CD8-positive, alpha-beta memory T cell (primary cell): ENCODE measurements at places on chromosomes 3 and 15.

DNA sequence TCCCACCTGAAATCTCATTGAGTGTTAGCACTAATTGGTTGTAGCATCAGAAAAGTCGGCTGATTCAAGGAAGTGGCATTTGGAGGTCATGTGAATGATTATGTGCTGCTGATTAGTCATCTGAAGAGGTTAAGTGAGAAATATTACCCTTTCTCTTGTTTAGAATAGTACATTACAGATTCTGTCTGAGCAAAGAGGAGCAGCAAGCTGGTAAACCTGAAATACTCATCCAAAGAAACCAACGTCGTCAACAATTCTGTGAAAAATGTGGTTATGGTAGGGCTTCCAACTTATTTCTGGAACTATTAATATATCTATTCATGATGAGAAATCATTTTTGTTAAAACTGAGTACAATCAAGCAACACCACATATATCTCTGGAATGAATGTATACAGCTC is 1024.9 kb downstream of the TUSC7 start:
- H3K27ac ChIP-seq: no peak overlapping the region
- no peaks in the 10 kb centered on the region for H3K36me3 ChIP-seq
- H3K4me3 ChIP-seq: no peak overlapping the region
- no peak for DNase-seq
- no peaks in the 10 kb centered on the region for H3K27me3 ChIP-seq

DNA sequence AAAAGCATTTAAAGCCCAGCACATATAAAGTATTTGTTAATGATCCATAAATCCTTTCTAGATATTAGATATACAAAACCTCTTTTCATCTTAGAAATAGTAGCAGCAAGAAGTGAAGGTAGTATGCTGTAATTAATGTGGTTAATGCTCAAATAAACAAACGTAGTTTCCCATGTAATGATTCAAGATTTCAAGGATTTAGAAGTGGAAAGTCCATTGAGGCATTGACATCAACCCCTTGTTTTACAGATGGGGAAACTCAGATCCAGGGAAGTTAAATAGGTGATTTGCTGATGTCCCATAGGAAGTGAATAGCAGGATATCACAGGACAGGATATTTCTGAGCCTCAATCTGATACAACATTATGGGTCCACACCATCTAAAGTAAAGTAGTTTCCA is 47.2 kb downstream of the TSC22D2 start:
- H3K4me1 ChIP-seq: no peaks in the 10 kb centered on the region
- H3K36me3 ChIP-seq: peaks cover 6% of the 10 kb centered on the region
- H3K4me3 ChIP-seq: no peak overlapping the region
- no peaks in the 10 kb centered on the region for H3K27me3 ChIP-seq

GRCh38 chr3:126197854-126198584 is 17.6 kb upstream of the ALDH1L1 start:
- no peak overlapping the region for H3K27ac ChIP-seq
- DNase-seq: no peak
- no peaks in the 10 kb centered on the region for H3K36me3 ChIP-seq
- no peak overlapping the region for H3K4me3 ChIP-seq
- H3K4me1 ChIP-seq: no peaks in the 10 kb centered on the region
- no peaks in the 10 kb centered on the region for H3K27me3 ChIP-seq

DNA sequence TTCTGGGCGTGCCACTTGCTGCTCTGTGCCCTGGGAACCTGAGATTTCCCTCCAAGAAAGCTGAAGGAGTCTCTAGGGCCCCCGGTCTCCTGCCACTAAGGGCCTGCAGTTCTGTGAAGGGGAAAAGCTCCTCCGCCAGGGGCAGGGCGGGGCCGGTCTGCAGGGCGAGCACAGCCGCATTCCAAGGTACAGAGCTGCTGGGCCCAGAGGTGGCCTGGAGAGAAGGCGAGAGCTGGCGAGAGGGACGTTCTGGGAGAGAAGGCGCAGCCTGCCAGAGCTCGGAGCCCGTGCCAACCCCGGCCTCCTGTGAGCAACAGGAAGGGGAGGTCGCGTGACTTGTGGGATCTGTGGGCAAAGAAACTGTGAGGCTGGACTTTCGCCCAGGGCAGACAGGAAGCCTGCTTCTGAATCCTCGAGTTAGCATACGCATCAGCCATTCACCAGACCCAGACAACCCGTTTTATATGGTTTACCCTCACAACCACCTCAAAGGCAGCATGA is 500.4 kb downstream of the SHQ1 start:
- H3K27ac ChIP-seq: no peak overlapping the region
- H3K4me1 ChIP-seq: peaks cover 52% of the 10 kb centered on the region
- no peak for DNase-seq
- H3K4me3 ChIP-seq: no peak overlapping the region
- no peaks in the 10 kb centered on the region for H3K27me3 ChIP-seq
